ENCODE measurements at places on chromosomes 4 and X. TPM values are rescaled to one million over a fixed set of nuclear protein-coding genes. Genes with fewer than 3 reads are reported as not detected.
A peak's percentile ranks its signal among the peaks of the same experiment; 100 is the strongest.

Gene PARM1
- total RNA-seq, result 15.8 TPM

Gene ITGB1BP2
- 5.3 TPM for total RNA-seq

Gene FDCSP
- total RNA-seq, result 2.4 TPM

Gene HMGB2
- 112 TPM for total RNA-seq

Gene CFP
- 1.9 TPM for total RNA-seq

Gene CSAG2
- not detected for total RNA-seq

Gene RASGEF1B
- 27.0 TPM for total RNA-seq

DNA sequence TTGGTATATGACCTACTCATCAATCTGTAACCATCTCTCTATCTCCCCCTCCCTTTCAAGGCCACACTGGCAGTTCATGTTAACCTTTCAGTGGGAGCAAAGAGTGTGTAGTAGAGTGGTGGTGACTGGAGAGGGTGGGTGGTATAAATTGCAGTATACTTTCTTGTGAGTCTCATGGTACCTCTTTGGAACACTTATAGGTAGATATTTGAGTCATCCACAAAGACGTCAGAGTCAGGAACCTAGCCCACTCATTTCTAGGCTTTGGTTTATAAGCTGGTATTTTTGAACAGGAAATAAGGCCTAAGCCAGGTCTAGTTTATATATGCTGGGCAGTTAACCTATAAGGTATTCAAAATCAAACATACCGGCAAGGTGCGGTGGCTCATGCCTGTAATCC is 36.3 kb downstream of the RLIM start:
- no peak for DNase-seq

- DNase-seq, result no peak
Measured at GRCh38 chr4:31674313-31674947, 954.3 kb downstream of the PCDH7 start.

- no peak for DNase-seq
Measured at GRCh38 chr4:37985730-37986275, 25.6 kb downstream of the PTTG2 start.

DNA sequence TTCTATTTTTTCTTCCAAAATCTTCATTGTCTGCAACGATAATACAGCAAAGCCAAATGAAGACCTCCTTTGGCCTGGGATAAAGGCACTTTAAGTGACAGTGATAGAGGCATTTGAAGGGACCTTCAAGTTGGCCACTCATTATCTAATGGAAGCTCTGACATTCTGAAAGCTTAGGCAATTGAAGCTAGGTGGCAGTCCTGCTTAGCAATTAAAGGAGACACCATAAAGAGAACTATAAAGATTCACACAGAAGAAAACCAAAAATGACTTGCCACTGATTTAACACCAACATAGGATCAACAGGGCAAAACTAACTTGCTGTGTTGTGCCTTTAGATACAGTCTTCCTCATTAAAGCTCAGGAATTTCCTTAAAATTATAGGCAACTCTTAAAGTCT is 103.3 kb upstream of the TSPAN7 start:
- no peak for DNase-seq

DNA sequence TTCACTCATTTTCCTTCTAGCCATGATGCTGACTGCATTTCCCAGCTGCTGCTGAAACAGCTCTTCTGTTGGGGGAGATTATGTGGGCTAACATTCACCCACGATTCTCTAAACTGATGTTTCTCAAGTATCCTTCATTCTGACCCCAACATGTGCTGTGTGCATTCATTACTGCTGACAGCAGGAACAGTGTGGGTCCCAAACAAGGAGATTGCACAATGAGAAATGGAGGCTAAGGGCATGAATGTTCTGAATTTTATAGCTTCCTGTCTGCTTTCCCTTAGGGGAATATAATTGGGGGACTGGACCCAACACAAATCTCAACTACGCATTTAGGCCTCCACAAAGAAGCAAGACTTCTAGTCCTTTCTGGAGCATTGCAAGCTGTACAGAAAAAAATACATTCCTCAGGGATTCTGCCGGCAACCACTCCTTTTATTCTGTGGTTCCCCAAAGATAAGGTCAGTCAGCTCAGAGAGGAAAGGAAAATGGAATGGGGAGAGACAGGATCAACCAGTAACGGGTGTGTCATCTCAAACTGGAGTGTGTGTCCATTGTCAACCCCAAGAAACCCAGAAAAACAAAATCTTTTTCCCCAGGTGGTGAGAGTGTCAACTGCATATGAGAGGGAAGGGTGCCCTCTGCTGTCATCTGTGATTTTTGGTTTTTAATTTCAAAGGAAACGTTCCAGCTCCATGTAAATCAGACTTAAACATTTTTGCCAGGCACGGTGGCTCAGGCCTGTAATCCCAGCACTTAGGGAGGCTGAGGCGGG is 81.5 kb upstream of the EGFL6 start:
- DNase-seq, result no peak

DNA sequence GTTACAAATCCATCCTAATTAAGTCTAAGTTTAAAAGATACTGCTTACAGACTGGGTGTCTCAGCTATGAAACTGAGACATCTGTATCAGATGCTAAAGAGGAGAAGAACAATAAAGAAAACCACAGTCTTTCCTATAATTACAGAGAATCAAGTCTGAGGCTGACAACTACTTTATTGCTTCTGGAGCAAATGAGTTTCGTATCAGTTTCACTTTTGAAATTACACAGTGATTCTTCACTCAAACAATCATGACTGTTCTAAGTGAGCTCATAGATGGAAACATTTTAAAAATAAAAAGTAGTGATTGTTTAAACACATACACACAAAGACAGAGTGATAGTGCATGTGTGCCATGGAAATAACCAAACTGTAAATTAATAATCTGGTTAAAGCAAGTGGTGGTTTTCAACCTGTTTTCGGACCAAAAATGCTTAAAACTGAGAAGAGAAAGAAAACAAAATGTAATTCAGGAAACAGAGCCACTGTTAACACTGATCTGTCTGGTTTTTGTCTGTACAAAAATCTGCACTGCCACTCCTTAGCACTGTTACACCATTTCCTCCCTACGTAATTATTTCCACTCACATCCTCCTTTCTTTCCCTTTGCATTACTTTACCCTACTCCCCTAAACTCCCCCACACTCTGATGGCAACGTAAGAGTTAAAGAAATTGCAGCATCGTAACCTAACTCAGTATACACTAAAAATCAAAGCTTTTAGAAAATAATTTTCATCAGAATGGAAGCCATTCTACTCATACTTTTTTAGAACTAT is 12.5 kb downstream of the RFC1 start:
- no peak for DNase-seq

DNA sequence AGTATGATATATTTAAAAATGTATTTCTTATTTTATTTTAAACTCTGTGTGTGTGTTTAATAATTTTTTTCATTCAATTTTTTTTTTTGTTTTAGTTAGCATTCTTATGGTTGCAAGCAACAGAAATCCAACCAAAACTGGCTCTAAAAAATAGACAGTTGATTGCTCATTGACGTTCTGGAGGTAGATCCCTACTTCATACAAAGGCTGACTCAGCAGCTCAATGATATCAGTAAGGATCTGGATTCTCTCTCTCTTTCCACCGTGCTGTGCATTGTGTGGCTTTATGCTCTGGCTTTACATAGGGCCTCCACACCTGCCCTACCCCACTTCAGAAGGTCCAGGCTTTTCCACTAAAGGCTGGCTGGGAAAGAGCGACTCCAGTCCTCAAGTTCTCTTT is 117.8 kb downstream of the UCHL1 start:
- no peak for DNase-seq

DNA sequence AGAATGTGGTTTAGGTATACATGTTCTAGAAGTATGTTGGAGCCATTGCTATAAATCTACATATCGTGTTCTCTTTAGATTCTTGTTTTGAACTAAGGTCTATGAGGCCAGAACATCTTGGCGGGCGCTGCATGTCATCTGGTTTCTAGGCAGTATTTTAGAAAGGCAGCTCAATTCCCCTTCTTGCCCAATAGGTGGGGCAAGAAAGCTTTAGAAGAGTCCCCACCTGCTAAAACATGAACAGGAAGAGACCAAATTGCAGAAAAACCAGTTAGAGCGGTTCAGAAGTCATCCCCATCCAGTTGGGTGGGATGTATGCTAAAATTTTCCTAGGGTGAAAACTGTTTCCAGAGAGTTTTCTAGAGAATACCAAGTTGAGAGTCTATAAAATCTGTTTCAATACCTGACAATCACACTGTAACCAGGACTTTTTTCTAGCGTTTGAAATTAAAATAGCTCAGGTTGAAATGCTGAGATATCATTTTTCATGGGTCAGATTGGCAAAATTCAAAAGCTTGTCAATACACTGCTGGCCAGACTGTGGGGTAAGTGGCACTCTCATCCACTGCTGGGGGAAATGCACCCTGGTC is 17.5 kb upstream of the SH3KBP1 start:
- peak; percentile 50 for DNase-seq

GRCh38 chr4:170226288-170226687 is 136.5 kb upstream of the AADAT start:
- no peak for DNase-seq

DNA sequence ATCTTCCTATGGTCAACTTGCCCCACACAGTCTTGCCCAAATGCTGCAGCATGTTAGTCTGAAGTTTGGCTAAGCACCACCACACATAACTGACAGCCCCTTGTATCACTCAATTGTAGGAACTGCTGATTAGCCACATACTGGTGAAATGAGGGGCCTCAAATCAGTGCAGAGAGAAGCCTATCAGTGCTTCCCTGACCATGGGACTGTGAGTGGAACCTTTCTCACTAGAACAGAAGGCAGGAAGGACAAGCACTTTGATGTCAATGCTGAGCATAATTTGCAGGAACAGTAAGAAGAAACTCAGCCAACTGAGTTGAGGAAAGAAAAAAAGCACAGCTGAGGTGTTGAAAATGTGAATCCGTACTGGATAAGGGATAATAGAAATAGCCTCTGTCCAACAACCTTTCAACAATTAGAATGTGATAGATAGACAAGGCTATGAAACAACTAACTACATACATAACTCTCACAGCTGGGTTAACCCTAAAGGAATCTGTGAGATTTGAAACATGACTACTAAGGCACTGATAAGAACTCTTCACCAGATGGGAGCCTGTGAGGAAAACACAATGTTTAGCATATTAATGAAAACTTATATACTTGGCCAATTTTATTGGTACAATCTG is 136.6 kb upstream of the SH3RF1 start:
- DNase-seq, result no peak

GRCh38 chr4:75344915-75345314 is 169.3 kb downstream of the RCHY1 start:
- no peak for DNase-seq

DNA sequence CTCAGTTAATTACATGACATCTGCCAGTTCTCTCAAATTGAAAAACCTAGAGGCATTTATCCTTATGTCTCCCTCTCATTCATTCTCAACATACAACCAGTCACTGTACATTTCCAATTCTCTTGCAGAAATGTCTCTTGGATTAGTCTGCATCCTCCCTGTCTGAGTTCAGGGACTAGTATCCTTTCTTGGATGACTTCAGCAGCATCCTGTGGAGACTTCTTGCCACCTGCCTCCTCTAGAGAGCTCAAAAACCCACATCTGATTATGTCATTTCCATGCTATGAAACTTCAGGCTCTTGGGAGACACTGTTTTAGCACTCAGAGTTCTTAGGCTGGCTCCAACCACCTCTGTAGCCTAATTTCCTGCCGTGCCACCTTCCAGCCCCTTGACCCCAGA is 515.1 kb upstream of the DIPK2B start:
- no peak for DNase-seq

GRCh38 chr4:18100657-18101056 is 79.1 kb upstream of the LCORL start:
- DNase-seq, result no peak

- DNase-seq, result no peak
Measured at GRCh38 chrX:134533952-134534351, 74.0 kb downstream of the HPRT1 start.

- DNase-seq, result no peak
Measured at GRCh38 chrX:153639177-153640044, 7.6 kb upstream of the DUSP9 start.

DNA sequence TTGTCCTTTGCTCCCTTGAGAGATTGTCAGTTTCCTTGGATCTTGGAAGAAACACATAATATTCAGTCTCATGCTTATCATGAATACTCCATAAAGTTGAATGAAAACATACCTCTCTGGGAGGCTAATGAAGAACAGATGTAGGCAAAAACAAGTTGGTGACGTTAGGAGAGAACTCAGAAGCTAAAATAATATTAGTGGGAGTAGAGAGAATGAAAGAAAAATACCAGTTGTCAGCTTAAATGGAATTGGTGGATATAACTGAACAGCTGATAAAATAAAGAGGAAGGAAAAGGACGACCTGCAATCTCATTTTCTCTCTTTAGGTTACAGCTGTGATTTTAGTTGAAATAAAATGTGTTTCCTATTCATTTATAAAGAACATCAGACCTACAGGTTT is 124.8 kb downstream of the SNCA start:
- no peak for DNase-seq

DNA sequence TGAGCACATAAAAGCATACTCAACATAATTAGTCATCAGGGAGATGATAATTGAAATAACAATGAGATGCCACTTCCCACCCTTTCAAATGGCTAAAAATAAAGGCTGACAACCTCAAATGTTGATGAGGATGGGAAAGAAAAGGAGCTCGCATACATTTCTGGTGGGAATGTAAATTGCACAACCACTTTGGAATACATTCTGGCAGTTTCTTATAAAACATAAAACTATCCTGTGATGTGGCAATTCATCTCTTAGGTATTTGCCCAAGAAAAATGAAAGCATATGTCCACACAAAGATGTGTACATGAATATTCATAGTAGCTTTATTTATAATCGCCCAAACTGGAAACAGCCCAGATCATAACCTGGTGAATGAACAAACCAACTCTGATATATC is 687 bp upstream of the ZNF275 start:
- no peak for DNase-seq

GRCh38 chr4:110106931-110107296 is 91.5 kb downstream of the ELOVL6 start:
- DNase-seq, result no peak

DNA sequence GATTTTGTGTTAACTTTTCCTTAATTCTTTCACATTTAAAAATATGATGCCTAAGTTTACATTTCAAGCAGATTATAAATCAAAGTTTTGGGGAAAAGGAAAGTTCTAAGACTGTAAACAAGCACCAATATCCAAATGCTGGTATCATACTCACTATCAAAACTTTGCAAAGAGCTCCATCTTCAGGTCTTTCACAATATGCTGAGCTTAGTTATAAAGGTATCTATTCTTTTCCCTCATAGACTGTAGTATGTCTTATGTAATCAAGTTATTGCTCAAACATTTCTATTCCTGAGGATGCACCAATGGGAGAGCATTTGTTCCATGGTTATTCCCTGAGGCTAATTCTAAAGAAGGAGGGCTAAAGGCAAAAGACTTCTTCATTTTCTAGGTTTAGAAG is 207.9 kb upstream of the FAM241A start:
- no peak for DNase-seq

- no peak for DNase-seq
Measured at GRCh38 chr4:127479031-127479622, 153.6 kb upstream of the INTU start.

GRCh38 chrX:136572030-136572429 is 40.0 kb downstream of the VGLL1 start:
- no peak for DNase-seq

DNA sequence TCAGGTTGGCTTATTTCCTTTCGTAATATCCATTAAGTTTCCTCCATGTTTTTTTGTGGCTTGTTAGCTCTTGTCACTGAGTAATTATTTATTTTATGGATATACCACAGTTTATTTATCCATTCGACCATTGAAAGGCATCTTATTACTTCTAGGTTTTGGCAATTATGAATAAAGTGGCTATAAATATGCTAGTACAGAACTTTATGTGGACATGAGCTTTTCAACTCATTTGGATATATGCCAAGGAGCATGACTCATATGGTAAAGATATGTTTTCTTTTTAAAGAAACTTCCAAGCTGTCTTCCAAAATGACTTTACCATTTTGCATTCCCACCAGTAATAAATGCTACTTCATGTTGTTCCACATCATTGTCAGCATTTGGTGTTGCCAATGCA is 803.6 kb downstream of the GLUD2 start:
- DNase-seq, result no peak

Data from Peyer's patch (tissue), 4 donors.